ENCODE measurements at places on chromosomes 3 and 15.

DNA sequence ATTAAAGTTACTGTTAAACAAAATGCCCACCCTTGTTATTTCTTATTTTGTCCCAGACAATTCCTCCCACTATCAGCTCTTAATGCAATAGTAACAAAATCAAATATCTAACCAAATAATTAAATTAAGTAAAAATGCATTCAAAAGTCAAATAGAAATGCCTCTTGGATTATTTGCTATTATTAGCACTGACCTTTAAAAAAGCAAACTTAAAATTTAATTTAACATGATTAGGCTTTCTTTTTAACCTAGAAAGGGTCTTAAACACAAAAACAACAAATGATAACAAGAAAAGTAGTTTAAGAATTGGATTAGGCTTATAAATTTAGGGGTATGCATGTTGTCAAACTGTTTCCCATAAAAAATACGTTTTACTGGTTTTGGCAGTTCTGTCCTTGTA is 159.8 kb downstream of the CBLB start:
- no peak for DNase-seq

DNA sequence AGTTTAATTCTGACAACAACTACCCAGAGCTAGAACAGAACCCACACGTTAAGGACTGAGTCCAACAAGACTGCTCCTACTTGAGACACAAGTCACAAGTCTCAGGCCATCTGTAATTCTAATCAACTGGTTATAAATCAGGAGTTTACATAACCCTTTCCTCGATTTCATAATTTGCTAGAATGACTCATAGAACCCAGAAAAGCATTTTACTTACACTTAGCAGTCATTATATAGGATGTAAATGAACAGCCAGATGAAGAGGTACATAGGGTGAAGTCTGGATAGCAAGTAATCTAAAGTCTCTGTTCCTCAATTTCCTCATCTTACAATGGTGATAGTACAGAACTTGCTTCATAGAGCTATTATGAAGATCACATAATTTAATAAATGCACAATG is 1018.2 kb downstream of the DIPK2A start:
- DNase-seq, result peak; percentile 96

DNA sequence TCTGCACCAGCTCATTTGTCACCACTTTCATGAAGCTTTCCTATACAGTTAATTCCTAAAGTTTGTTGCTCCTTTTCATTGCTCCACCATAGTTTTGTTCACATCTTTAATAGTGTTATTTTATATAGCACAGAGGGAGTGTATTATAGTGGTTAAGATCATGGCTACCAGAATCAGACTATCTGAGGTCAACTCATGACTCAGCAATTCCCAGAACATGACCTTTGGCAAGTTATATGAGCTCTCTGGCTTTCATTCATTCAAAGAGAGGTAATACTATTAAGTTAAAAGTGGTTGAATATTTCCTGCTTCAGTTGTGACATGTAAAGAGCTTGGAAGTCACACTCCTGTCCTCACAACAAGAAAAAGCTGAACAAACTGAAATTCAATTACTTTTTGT is 1073.5 kb downstream of the NAALADL2 start:
- no peak for DNase-seq

GRCh38 chr3:138072796-138073195 is 42.6 kb downstream of the DZIP1L start:
- no peak for DNase-seq

GRCh38 chr15:38547255-38547997 is 17.2 kb downstream of the RASGRP1 start:
- peak; percentile 3 for DNase-seq

GRCh38 chr3:17118771-17119170 is 234.0 kb downstream of the PLCL2 start:
- no peak for DNase-seq

GRCh38 chr15:40506964-40507571 is 36.3 kb downstream of the CHST14 start:
- peak; percentile 60 for DNase-seq
